ENCODE measurements at places on chromosomes 12 and 14.

DNA sequence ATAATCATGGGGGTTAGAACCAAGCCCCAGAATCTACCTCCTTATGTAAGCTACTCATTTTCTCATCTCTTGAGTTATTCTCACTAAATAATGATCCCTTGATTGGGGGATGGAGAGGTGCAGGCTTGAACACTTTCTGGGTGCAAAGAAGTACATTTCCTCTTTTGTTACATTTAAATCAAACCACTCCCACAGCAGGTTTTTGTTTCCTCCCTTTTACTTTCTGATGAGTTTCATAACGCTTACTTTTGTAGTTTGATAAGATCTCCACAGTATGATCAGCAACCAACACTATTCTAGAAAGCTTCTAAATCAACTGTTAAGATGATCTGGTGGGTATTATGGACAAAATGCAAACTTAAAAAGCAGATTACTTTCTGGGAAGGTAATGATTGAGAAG lies 20.5 kb downstream of the VCPKMT start:
- DNase-seq = peak; percentile 74

DNA sequence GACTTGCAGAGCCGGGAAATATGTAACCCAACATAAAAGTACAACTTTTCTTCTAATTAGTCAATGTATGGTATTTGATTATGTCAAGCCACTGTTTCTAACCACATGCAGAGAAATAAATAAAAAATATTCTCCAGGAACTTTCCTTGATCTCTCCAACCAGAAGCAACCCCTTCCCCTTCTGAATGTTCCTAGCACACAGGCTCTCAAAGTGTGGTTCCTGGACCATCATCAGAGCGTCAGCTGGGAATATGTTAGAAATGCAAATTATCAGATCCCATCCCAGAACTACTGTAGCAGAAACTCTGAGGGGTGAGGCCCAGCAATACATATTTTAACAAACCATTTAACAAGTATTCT lies 21.0 kb upstream of the ITPR2 start:
- DNase-seq = no peak

GRCh38 chr12:55001198-55001868 lies 16.8 kb upstream of the TESPA1 start:
- no peak for DNase-seq

GRCh38 chr12:110243227-110243626 lies 37.8 kb upstream of the ATP2A2 start:
- DNase-seq = no peak

DNA sequence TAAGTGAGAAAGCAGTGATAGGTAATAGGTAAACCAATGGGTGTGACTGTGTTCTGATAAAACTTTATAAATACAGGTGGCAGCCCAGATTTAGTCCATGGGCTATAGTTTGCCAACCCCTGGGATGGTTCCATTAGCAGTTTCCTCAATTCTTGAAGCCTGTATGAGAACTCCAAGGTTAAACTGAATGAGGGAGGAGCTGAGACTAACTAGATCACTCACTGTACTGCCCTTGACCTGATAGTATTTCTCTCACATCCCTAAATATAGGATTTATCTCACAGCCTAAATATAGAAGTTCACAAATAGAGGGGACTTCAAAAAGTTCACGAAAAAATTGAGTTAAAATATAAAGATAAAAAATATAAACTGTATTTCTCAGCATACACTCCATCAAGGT lies 439.6 kb upstream of the CCDC196 start:
- no peak for DNase-seq

- peak; percentile 19 for DNase-seq
Observed at GRCh38 chr12:117587631-117588287, 226.3 kb upstream of the NOS1 start.

DNA sequence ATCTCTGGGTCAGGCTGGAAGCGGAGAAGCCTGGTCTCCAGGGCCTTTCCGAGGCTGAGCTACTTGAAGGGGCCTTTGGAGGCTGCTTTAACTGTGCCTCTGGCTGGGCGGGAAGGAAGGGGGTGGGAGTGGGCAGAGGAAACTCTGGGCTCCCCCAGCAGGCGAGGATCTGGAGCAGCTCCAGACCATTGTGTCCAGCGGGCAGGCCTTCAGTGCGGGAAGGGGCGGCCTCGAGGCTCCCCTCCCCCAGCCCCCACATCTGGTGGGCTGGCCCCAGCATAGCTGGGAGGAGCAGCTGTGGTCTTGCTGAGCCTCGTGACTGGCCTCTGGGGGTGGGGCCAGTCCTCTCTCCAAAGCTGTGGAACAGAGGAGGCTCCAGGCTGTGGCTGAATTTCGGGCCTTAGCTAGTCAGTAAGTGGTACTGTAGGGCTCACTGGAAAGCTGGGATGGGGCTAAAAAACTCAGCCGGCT lies 3.4 kb downstream of the TAMALIN start:
- DNase-seq = no peak

DNA sequence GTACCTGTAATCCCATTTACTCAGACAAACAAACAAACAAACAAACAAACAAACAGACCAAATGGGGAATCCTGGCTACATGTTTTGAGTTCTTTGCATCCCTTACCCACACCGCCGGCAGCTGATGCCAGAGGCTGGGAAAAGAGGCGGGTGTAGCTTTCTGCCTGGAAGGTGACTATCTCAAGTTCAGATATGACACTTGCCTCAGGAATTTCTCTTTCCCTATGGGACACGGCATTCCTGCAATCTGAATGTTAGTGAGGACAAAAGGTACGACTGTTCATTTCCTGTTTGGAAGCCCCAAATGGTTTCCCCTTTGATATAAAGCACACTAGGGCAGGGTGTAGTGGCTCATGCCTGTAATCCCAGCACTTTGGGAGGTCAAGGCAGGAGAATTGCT lies 2.9 kb downstream of the MYL2 start:
- no peak for DNase-seq

- peak; percentile 11 for DNase-seq
Observed at GRCh38 chr12:103799504-103799856, 41.6 kb downstream of the NT5DC3 start.

DNA sequence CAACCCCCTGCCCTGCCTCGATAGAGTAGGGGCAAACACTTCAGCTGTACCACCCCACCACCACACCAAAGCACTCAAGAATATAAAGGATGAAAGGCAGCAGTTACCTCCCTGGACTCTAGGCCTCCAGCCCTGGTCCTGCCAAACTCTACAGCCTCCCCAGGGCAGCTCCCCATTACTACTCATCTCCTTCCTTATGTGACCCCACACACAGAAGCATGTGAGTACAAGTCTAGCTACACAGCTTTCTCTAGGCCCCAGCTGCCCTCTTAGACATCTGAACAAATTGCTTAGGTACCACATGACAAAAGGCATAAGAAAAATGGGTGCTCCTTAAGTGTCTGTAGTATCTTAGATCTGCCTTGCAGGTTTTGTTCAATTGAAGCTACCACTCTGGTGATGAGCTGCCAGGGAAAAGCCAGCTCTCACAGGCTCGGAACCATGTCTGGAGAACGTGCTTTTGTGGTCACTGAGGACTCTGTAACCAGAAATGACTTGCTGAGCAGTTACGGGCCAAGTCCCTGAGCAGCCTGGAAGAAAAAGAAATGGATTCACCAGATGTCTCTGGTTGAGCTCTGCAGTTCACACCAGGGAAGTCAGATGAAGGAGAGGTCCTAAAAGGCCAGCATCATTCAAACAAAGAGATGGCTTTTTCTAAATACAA lies 32.8 kb downstream of the FMNL3 start:
- no peak for DNase-seq

GRCh38 chr12:26276709-26277108 lies 81.3 kb downstream of the SSPN start:
- no peak for DNase-seq
